ENCODE measurements at places on chromosomes 4 and X. TPM values are rescaled to one million over a fixed set of nuclear protein-coding genes. Genes with fewer than 3 reads are reported as not detected.

Gene ETDA
- not detected for polyA plus RNA-seq

Gene DNAAF6
- not detected for polyA plus RNA-seq

Gene CCNB3
- polyA plus RNA-seq = 0.52 TPM

Gene DAPP1
- polyA plus RNA-seq = 0.53 TPM

Gene TACR3
- not detected for polyA plus RNA-seq

Gene C4orf36
- 0.09 TPM for polyA plus RNA-seq

Gene HMGN5
- 7.0 TPM for polyA plus RNA-seq

Gene ACE2
- 0.45 TPM for polyA plus RNA-seq

Gene GALNTL6
- polyA plus RNA-seq = 0.06 TPM

Gene THAP6
- 4.2 TPM for polyA plus RNA-seq

Gene MRPS18C
- polyA plus RNA-seq = 97.3 TPM

Gene UGT8
- polyA plus RNA-seq = not detected

Gene IQCM
- polyA plus RNA-seq = not detected

Gene CCDC110
- 0.45 TPM for polyA plus RNA-seq

Gene AR
- 33.9 TPM for polyA plus RNA-seq

Gene BMPR1B
- 0.38 TPM for polyA plus RNA-seq

Gene COL4A5
- polyA plus RNA-seq = 1.0 TPM

Gene PNCK
- not detected for polyA plus RNA-seq

Gene RAB41
- not detected for polyA plus RNA-seq

Gene PARM1
- 0.42 TPM for polyA plus RNA-seq

Gene BRS3
- polyA plus RNA-seq = not detected

Gene OPHN1
- polyA plus RNA-seq = 0.17 TPM

Gene PPAT
- polyA plus RNA-seq = 3.7 TPM

Gene TBC1D8B
- 3.9 TPM for polyA plus RNA-seq

Gene CXCL6
- polyA plus RNA-seq = 3.0 TPM

Gene TCEAL8
- 23.9 TPM for polyA plus RNA-seq

Gene AWAT2
- not detected for polyA plus RNA-seq

Gene P2RY10
- 0.25 TPM for polyA plus RNA-seq

Gene RNF212
- polyA plus RNA-seq = 0.32 TPM

Gene FAM47B
- not detected for polyA plus RNA-seq

Gene PUDP
- 7.4 TPM for polyA plus RNA-seq

Gene OTUD6A
- not detected for polyA plus RNA-seq

Gene UGT2B15
- polyA plus RNA-seq = 75.8 TPM

Gene EPGN
- not detected for polyA plus RNA-seq

Gene GPR82
- polyA plus RNA-seq = 0.59 TPM

Gene ARL9
- polyA plus RNA-seq = not detected

Gene USP26
- not detected for polyA plus RNA-seq

Gene AKAP4
- polyA plus RNA-seq = not detected

Gene RHOH
- 0.56 TPM for polyA plus RNA-seq

Gene DHX15
- 25.2 TPM for polyA plus RNA-seq

Gene ENPP6
- polyA plus RNA-seq = 0.05 TPM

Gene STARD8
- polyA plus RNA-seq = 6.9 TPM

Gene ASB12
- polyA plus RNA-seq = not detected

Gene STOX2
- polyA plus RNA-seq = 1.4 TPM

Gene TMPRSS11B
- not detected for polyA plus RNA-seq

Gene NHS
- polyA plus RNA-seq = 0.03 TPM

Gene GNRHR
- 0.15 TPM for polyA plus RNA-seq

Gene PYURF
- polyA plus RNA-seq = 86.0 TPM

Gene ARHGEF6
- 2.4 TPM for polyA plus RNA-seq

Gene LRIT3
- polyA plus RNA-seq = 0.03 TPM

Measured in liver (tissue), 10 donors.